ENCODE measurements at places on chromosomes 16 and 17.
A peak's percentile ranks its signal among the peaks of the same experiment; 100 is the strongest.

- DNase-seq: peak; percentile 66
These were observed 20.3 kb downstream of the GGA3 start for GRCh38 chr17:75241143-75241430.

DNA sequence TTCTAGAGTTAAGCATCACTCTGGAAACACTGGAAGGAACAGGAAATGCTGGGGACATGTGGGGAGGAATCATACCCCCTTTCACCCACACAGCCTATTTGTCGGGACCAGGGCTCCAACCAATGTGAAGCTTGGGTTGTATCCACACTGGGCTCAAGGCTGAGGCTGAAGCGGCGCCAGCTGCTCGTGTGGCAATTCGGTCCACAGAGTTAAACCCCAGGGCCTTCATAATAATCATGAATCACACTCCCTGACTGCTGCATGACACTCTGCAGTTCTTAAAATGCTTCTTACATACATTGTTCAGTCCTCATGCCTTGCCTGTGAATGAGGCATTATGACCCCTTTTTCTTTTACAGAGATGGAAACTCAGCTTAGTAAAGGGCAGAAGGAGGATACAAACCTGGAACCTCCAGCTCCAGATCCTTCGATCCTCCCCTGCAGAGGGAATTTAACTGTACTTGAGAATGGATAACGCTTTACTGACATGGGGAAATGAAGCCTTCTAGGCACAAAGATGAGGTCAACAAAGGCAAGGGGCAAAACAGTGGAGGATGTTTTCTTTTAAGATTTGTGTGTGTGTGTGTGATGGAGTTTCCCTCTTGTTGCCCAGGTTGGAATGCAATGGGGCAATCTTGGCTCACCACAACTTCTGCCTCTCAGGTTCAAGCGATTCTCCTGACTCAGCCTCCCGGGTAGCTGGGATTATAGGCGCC is 72.7 kb downstream of the SOX9 start:
- DNase-seq: peak; percentile 26

DNA sequence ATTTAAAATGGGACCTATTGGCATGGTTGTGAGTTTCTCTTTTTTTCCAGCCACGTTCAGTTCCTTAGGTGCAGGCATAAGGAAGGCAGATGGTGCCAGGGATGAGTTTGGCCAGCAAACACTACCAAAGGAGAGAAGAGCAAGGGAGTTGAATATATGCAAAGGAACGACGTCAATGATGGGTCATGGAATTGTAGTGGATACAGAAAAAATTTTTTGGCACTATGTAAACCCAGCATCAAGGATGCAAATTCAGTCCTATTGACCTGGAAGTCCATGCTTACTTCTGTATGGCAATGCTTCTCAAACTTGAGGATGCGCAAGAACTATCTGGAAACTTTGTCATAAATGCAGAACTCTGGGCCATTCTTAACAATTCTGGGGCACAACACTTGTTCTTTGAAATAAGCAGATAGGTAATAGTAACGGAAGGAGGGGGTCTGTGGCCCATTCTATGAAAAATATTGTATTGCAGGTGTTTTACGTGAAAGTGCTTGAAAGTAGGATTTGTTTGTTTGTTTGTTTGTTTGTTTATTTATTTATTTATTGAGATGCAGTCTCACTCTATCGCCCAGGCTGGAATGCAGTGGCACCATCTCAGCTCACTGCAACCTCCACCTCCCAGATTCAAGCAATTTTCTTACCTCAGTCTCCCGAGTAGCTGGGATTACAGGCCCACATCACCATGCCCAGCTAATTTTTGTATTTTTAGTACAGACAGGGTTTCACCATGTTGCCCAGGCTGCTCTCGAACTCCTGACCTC is 18.0 kb downstream of the APOH start:
- no peak for DNase-seq

DNA sequence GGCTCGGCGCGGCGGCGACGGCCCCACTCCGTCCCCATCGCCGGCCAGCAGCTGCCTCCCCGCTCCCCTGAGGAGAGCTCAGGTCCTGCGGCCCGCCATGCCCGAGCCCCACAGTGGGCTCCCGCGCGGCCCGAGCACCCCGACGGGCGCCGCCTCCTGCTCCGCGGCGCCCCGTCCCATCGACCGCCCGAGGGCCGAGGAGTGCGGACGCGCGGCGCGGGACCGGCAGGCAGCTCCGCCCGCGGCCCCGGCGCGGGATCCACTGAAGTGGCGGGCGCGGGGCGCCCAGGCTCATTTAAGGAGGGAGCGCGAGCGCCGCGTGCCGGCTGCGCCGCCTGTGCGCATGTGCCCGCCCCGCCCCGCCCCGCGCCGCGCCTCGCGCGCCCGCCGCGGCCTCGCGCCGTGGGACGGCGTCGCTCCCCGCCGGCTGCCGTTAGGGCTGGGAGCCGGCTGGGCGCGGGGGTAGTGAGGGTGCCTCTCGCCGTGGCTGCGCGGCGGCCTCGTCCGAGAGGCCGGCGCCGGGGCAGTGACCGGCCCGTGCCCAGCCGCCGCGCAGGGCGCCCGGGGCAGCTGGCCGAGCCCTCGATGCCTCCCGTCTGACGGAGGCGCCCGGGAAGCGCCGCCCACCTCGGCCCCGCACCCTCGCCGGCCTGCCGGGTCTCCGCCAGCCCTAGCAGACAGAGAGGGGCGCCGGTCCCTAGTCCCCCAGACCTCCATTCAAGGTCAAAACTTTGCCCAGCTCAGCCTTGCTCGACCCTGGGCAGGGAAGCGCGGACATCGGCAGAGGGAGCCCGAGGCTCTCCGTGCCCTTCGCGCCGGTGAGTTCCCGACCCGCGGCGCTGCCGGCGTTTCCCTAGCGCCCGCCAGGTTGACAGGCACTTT is at the start of gene NETO2:
NETO2 (minus strand) TSS at position 269 of the 882 bp plus-strand sequence. CDS start 333 bp downstream, outside the sequence.
- DNase-seq: peak; percentile 42

- DNase-seq: peak; percentile 22
These were observed 424 bp downstream of the C17orf100 start for GRCh38 chr17:6651919-6652452.

DNA sequence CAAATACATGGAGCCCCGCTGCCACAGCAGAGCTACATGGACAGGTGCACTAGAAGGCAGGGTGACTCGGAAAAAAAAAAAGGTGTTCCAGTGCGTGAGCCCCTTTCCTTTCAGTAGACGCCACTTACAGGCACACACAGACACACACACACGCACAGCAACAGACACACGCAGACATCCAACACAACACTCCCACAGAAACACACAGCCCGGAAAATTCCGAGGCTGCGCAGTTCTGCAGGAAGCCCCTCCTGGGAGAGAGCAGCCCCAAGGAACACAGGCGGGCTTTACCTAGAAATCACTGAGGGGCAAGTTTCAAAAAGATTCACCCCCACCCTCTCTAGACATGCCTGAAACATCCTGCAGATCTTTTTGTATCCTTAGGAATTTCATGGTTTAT is 136.0 kb upstream of the WSB1 start:
- no peak for DNase-seq

- DNase-seq: peak; percentile 25
These were observed 4.3 kb downstream of the SPDYE4 start for GRCh38 chr17:8753976-8754440.
